CD4-positive, alpha-beta T cell treated with Interleukin-17A for 1 hour (primary cell): ENCODE measurements at places on chromosomes 6 and 20.

DNA sequence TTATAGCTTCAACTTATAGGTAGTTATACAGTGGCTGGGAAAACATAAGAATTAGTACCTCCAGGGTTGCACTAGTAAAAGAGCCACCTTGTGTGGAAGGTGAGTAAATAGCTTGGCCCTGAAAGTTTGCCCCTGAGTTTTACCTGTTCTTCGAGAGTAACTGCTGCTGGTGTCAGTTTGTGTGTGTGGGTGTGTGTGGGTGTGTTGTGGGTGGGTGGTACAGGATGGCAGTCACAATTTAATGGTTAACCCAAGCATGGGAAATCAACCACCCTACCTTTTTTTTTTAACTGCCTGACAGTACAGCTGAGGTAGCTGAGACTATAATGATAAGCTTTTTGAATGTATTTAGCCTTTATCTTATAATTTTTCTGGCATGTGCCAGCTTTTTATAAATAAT is 137.3 kb downstream of the STXBP5 start:
- no peak for DNase-seq

GRCh38 chr6:97177905-97178304 is 105.1 kb downstream of the MMS22L start:
- no peak for DNase-seq

GRCh38 chr6:105926318-105926717 is 159.8 kb upstream of the PRDM1 start:
- DNase-seq: no peak

- DNase-seq: no peak
These were observed 110.4 kb downstream of the PLCB4 start for GRCh38 chr20:9179193-9179802.

DNA sequence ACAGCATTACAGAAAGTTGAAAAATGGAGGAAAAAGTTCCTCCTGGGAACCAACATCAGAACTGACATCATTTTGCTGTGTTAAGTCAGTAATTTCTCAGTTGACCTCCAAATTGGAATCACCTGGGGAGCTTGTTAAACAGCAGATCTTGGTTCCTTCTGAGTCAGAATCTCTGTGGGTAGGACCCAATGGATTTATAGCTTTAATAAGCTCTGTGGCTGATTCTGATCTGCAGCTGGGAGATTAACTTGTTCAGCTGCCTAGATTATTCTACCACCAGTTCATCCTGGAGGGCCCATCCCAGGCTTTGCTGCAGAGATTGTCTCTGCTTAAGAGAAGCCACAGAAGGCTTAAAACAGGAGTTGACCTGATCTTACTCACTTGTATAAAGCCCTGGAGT is 90.7 kb upstream of the POPDC3 start:
- no peak for DNase-seq

DNA sequence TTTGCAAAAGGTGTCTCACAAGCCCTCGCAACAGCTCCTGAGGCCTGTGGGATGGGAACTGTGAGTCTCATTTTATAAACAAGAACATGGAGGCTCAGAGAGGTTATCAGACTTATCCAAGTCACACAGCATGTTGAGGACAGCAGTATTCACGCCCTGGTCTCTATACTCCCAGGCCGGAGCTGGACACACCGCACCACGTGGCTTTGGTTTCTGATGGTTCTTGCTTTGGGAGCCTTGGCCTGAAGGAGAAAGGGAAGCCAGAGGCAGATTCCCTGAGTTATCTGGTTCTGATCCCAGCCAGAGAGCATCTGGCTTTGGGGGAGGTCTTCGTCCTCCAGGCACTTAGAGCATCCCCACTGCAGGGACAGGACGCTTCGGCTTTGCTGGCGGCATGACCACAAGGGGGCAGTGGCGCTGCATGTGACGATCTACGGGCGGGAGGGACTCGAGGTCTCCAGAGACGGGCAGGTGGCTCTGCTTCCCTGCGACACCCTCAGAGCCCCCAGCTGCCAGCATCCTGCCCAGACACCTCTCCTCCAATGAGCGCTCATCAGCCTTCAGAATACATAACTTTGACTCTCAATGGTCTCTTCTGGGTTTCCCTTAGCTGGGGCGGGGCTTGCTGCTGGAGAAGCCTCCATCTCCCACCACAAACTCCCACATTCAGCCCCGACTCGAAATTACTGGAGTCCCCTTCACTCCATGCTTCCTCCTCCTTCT is 51.4 kb upstream of the SAYSD1 start:
- DNase-seq: peak; percentile 78

DNA sequence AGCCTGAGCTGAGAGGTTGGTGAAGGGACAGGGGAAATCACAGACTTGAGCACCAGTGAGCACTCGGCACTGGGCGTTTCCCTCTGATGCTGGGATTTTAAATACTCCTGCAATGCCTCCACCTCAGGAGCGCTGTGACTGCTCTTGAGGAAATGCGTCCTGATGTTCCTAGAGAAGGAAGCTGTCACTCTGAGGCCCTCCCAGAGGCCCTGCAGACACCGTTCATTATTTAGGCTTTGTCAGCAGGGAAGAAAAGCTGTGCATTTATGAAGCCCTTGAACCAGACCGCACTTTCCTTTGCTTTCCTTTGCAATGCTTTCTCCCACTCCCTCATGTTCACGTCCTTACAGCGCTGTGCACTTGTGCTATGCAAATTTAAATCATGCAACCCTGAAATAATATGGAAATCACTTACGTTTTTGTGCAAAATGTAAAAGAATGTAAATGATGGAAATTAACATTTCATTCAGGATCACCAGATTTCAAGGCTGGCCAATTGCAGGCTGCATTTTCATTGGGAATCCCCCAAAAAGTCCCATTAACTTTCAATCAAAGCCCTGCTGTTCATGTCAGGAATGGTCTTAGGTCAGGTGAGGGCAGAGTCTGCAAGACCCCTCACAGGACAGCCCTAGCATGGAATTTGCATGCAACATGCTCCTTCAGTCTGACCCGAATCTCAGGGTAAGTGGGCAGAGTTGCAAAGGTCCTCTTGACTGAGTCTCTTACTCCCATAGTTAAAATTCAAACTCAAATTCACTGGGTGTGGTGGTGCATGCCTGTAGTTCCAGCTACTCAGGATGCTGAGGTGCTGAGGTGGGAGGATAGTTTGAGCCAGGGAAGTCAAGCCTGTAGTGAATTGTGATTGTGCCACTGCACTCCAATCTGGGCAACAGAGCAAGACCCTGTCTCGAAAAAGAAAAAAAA is 45.8 kb upstream of the SYNDIG1 start:
- DNase-seq: no peak

GRCh38 chr6:158481690-158482473 is 78.0 kb upstream of the TMEM181 start:
- no peak for DNase-seq

DNA sequence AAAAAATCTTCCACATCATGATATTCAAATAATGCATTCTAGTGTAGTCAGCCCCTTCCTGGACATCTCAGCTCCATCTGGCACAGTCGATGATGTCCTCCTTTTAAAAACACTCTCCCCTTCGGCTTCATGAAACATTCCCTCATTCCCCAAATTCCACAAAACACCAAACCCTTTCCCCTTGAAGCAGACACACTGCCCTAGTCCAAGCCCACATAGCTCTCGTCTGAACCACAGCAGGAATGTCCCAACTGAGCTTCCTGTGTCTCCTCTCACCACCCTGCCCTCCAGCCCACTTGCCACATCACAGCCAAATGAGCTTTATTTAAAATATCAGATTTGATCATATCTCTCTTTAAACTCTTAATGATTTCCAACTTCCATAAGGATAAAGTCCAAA is 106.4 kb upstream of the CARMIL1 start:
- DNase-seq: no peak

- DNase-seq: no peak
These were observed 21.7 kb upstream of the DAAM2 start for GRCh38 chr6:39770446-39770845.

DNA sequence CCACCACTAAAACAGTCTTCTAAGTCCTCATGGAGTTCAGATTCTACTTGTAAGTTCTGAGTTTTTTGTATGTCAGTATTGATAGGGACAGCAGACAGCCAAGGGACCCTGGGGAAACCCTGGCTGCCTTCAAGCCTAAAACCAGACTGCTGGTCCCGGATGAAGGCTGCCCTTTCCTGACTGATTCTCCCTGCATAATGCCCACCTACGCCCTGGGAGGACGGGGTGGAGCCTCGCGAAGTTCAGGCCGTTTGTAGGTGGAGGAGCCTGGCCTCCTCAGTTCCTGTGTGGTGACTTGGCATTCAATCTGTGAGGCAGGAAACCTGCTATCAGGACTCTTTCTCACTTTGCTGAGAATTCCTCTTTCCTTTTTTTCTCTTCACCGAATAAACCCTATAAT is 120.3 kb upstream of the LGSN start:
- no peak for DNase-seq

- DNase-seq: no peak
These were observed 4.7 kb downstream of the MLIP start for GRCh38 chr6:54115966-54116365.

DNA sequence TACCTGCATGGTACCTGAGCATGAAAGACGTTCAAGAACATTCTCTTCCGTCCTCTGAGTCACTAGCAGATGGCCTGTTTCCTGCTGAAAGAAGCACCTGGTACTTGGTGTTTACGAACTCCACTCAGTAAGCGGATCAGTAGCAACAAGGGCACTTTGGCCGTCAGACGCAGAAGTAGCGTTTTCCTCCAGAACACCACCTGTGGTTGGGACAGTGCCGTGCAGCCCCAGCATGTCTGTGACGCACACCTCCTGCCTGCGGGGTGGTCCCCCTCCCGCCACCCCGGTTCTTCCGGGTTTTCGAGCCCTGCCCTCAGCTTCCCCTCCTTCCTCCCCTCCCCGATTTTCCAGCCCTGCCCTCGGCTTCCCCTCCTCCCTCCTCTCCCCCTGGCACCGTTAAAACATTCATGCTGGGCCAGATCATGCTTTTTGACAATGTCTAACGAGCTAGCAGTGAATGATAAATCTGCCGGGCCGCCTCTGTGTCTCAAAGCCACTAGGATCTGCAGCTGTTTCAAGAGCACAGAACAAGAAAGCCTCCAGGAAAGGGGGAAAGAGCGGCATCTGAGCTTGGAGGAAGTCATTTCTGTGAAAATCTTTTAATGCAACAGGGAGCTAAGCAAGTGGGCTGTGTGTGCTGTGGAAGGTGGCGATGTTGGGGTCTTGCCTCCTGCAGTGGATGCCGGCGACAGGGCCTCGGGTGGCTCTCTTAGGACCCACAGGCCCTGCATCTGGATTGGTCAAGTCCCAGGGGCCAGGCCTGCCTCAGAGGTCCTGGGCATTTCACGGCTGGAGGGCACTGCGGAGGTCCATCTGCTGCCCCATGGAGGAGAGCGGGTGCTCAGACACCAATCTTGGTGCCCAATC is 207.9 kb downstream of the ERMARD start:
- DNase-seq: peak; percentile 62

GRCh38 chr6:156686301-156686994 is 90.7 kb upstream of the ARID1B start:
- DNase-seq: no peak

- no peak for DNase-seq
These were observed 24.0 kb downstream of the HLA-DPA1 start for GRCh38 chr6:33049323-33050013.

- no peak for DNase-seq
These were observed 15.4 kb downstream of the FKBP1A start for GRCh38 chr20:1377341-1377871.

GRCh38 chr20:45344168-45344860 is 3.9 kb downstream of the SDC4 start:
- DNase-seq: no peak

DNA sequence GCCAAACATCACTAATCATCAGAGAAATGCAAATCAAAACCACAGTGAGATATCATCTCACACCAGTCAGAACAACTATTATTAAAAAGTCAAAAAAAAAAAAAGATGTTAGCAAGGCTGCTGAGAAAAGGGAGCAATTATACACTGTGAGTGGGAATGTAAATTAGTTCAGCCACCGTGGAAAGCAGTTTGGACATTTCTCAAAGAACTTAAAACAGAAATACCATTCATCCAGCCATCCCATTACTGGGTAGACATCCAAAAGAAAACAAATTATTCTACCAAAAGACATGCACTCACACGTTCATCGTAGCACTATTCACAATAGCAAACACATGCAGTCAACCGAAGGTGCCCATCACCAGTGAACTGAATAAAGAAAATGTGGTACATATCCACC is 213.9 kb downstream of the TTLL2 start:
- no peak for DNase-seq

DNA sequence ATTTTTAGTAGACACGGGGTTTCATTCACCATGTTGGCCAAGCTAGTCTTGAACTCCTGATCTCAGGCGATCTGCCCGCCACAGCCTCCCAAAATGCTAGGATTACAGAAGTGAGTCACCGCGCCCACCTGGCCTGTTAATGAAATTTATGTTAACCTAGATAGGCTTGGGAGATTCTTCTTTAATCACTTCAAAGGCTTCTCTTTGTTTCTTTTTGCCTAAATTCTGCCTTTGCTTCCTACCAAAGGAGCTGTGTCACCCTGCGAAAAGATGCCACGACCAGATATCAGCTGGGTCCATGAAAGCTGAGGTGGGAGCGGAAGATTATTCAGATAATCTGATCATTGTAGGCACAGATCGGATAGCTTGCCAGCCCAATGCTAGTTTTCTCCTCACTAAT is 75.3 kb downstream of the GMPR start:
- DNase-seq: no peak

- DNase-seq: no peak
These were observed 24.6 kb upstream of the CTNNBL1 start for GRCh38 chr20:37669062-37669772.

DNA sequence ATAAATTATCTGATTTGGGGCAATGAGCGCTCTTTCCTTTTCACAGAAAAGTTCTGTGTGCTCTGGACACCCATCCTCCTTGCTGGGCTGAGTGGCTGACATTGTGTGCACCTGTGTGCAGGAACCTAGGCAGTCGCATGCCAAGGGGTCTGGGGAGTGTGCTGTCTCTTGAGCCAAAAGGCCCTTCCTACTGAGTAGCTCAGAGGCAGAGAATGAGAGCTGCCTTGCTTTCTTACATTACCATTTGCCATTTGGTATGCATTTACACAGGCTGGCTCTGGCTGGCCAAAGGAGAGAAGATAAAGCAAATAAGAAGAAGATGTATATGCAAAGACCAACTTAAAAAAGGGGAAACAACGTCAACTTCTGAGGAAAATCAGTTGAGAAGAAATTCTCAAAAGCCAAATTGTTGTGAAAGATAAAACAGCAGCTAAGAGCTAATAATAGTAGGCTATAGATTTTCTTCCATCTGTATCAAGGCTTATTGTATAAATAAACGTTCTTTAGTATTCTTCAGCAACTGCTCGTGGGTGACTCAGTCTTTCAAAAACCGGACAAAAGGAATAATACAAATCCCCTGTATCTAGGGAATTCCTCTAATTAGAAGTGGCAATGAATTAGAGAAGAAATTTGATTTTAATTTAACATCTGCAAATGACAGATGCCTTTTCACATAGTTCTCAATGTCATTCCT is 121.9 kb downstream of the INSM1 start:
- DNase-seq: no peak

GRCh38 chr6:136523196-136523595 is 27.0 kb downstream of the MAP7 start:
- no peak for DNase-seq

GRCh38 chr6:75204959-75205775 is 686 bp downstream of the COL12A1 start:
- DNase-seq: no peak

DNA sequence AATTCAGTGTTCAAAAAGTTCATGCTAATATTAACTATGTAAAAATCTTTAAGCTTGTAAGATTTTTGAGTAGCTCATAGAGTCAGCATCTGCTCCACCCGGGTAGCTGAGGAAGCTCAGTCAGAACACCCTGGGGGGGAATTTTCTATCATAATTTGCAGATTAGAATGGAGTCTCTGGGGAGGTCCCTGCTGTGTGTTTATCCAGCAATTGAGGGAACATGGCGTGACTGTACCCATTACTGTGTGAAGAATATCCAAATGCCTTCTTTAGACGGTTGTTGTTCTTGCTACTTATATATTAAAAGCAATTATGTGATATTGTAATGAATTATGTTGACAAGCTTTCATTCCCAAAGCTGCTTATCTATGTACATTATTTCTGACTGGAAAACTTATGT is 64.8 kb downstream of the AIG1 start:
- no peak for DNase-seq
